ENCODE measurements at places on chromosomes 5 and 9.

DNA sequence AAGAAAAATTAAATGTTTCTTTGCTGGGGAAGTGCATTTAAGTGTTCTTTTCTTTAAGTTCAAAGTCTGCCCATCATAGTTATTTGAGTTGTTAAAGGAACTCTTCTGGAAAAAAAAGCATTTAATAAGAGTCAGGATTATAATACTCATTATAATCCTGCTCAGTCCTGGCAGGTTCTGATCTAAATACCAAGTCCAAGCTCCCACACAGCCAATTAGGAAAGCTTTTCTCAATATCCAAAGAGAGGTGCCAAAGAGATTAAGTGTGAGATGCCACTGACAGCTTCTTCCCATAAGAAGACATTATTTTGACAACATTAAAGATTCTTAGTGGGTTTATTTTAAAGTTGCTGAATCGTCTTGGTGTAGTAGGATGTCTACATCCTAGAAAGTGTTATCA is 235.2 kb upstream of the DAB2 start:
- DNase-seq: no peak

GRCh38 chr5:173567548-173567947 is 48.9 kb downstream of the BOD1 start:
- no peak for DNase-seq

DNA sequence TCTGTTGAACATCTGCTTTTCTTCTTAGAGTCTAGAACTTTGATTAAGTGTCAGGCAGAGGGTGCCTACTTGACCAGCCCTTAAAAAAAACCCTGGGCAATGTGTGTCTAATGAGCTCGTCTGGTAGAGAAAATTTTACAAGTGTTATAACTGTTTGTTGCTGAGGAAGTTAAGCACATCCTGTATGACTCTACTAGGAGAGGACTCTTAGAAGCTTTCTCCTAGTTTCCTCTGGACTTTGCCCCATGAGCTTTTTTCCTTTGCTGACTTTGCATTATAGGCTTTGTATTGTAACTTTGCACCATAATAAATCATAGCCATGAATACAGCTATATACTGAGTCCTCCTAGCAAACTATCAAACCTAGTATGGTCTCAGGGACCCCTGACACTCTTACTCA is 39.4 kb downstream of the GNG10 start:
- no peak for DNase-seq

GRCh38 chr9:113446323-113446740 is 17.2 kb upstream of the RGS3 start:
- DNase-seq: peak; percentile 74

- no peak for DNase-seq
Measured at GRCh38 chr5:131966551-131966950, 21.1 kb upstream of the MEIKIN start.

DNA sequence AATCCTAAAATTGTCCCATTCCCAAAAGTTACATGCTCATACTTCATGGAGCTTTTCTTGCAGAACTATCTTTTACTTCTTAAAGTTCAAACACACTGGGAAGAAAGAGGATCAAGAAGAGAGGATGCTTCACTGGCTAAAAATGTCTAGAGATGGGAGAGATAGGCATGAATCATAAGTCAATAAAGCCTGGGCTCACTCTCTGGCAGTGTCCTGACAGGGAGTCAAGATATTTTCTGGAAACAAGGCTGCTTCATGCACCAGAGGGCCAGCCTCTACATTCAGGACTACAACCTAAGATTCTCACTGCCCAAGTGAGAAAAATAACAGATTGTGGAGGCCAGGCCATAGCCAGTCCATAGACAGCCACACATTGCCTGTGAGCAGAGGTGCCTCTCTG is 1358.4 kb downstream of the EFNA5 start:
- DNase-seq: no peak

DNA sequence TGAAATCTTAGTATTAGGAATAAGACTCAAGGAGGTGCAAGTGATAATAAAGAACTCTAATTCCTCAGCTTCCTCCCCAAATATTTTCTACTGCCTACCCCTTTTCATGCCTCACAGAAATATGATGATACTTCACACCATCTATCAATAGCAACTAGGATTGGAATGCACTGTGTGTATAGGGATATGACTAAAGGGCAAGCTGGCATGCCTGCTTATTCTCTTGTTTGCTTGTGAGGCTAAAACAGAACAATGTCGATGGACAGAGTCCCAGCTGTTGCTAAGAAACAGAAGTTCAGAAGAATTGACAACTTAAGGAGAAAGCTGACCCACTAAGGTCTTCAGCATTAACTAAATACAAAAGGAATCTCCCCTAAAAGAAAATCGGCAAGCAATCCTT is 9.7 kb upstream of the CHD1 start:
- DNase-seq: no peak

- no peak for DNase-seq
Measured at GRCh38 chr5:78132507-78132906, 162.0 kb downstream of the AP3B1 start.

DNA sequence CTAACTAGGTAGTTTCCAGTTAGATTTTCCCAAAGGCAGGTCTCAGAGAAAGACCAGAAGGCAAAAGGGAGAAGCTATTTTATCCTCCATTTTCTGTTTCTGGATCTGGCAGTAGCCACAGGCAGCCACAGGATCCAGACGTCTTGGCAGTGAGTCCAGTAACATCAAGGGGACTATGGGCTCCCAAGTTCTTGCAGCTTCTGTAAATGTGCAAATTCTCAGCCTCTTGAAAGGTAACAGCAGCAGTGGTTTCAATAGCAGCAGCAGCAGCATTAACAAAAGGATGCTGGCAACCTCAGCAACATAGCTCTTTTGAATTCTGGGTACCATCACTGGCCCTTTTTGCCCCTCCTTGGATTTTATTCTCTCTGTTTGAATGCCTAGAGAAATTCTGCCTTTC is 27.1 kb upstream of the IL33 start:
- no peak for DNase-seq

DNA sequence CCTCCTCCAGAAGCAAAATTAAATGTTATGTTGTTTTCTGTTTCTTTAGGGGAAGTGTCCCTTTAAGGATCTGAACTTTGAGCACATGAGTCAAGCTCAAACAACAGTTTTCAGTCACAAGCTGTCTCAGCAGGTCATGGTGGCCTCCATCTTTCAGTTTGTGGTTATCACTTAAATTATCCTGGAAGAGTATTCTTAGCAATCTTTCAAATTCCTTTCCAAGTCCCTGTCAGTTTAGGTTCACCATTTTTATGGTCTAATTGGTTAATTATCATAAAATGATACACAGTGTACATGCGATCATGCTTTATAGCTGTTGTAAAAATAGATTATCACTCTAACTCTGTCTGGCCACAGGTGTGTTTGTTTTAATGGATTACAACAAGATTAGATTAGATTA is 43.1 kb upstream of the SELENOP start:
- no peak for DNase-seq

DNA sequence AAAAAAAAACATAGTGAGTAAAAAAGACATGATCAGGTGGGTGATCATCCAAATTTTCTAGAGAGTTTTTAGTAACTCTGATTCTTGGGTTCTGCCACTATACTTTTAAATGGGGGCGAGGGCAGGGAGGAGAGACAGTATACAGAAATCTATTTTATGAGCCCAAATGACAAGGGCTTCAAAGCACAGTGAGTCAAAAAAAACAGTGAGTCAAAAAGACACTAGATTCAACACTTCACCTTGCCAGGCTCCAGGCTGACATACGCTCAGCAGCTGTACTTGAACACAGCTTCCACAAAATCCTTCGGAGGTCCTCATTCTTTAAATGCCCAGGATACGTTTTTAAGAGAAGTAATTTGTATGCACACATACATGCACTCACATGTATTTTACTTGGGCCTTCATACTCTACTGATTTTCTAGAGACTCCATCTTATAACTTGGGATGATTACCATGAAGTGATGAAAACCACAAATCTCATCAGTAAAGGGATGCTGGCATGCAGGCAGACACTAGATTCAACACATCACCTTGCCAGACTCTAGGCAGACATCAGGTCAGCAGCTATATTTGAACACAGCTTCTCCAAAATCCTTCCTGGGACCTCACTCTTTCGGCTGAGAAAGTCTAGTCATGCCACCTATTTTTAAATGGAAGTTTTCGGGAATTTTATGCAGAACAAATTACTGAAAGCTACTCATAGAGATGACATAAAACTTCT is 28.8 kb downstream of the NR3C1 start:
- DNase-seq: no peak

DNA sequence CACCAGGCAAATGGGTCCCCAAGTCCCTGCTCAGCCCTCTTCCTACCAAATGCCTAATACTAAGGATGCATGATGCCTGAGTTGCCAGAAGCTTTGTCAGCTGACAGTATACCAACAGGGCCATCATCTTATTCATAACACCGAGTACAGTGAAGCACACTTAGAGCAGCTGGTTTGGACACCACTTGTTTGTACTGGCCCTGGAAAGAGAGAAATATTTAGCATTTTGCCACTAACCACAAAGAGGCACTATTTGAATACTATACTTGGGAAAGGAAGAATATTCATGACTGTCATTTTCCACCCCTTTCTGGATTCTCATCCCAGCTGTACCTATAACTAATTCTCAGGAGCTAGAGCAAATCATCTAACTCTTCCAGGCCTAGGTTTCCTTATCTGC is 364.4 kb upstream of the KIF2A start:
- DNase-seq: no peak

GRCh38 chr5:132987531-132988408 is 24.3 kb upstream of the AFF4 start:
- DNase-seq: no peak

- DNase-seq: no peak
Measured at GRCh38 chr5:150157168-150157567, 1.5 kb upstream of the PDGFRB start.

- DNase-seq: no peak
Measured at GRCh38 chr9:88406051-88406450, 17.8 kb downstream of the SPIN1 start.

GRCh38 chr5:14773588-14773987 is 98.0 kb downstream of the ANKH start:
- no peak for DNase-seq

DNA sequence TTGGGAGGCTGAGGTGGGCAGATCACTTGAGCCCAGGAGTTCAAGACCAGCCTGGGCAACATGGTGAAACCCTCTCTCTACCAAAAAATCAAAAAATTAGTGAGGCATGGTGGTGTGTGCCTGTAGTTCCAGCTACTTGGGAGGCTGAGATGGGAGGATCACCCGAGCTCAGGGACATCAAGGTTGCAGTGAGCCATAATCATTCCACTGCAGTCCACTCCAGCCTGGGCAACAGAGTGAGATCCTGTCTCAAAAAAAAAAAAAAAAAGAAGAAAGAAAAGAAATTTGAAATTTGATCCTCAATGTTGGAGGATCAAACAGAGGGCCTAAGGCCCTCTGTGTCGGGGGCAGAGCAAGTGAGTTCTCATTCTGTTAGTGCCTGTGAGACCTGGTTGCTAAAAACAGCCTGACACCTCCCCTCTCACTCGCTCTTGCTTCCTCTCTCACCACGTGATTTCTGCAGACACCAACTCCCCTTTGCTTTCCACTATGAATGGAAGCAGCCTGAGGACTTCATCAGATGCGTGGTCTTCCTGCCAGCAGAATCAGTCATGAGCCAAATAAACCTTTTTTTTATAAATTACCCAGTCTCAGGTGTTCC is 8.4 kb upstream of the GOLPH3 start:
- DNase-seq: peak; percentile 57

DNA sequence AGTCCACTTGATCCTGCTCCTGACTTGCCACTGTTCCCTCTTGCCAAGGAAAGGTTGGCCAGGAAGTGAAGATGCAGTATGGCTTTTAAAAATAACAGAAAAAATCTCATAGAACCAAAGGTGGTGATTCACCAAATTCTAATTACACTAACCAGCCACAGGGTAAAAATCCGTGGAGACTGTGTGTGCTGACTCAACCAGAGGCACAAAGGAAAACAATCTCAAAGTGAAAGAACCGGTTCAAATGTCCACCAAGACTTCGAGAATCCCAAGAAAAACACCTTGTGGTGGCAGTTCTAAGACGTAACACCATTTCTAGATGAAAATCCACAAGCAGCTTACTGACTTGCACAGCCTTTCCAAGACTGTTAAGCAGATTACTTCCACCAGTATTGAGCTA is 279.1 kb downstream of the TLE1 start:
- no peak for DNase-seq

GRCh38 chr5:53448851-53449250 is 31.6 kb upstream of the FST start:
- DNase-seq: no peak

- no peak for DNase-seq
Measured at GRCh38 chr5:176680226-176680563, 32.9 kb downstream of the TSPAN17 start.

DNA sequence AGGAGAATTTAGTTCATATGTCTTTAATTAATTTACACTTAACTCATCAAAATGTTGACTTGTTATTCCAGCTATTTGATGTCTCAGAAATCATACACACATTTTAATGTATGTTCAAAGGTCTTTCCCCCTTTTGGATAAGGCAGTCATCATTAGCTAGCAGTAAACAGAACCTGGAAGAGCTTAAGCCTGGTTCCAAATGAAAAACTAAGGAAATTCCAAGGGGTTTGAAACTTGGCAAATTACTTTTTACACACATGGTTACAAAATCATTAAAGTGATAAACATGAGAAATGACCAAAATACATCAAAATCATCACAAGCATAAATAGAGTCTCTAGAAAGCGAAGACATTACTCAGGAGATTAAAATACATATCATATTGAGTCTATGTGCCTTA is 359.8 kb upstream of the ZNF608 start:
- no peak for DNase-seq

DNA sequence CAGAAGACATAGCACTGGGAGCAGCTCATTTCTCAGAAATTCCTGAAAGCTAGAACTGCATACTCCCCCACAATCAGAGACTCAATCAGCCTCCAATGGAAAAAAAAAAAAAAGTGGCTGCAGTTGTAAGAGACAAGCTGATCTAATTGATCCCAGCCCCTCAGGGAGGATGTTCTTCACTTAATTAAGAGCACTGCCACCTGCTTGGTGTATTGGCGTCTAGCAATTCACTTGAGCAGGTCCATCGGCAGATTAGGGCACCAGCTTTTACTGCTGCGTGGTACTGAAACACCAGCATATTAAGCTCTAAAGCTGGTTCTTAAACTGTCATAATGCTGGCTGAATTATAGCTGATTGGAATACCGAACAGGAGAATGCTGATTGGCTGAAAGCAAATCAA is 1890.1 kb upstream of the WWC1 start:
- no peak for DNase-seq
